NCI-H1048 (cell line): ENCODE measurements at places on chromosomes 16 and 17.

DNA sequence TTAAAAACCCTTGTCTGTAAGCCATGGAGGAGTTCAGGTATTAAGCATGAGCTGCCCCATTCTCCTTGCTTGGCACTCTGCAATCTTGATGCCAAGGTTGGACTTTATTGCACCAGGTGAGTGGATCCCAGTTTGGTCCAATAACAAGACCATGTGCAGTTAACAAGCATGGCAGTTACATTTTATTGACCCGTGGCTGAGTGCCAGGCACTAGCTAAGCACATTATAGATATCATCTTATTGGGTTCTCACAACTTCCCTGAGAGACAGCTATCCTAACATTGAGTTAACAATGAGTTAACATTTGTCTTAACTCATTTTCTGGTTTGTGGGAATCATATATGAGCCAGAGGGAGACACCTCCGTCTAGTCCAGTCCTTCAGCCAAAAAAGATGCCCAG lies 21.8 kb downstream of the LYRM9 start:
- no peak for DNase-seq

DNA sequence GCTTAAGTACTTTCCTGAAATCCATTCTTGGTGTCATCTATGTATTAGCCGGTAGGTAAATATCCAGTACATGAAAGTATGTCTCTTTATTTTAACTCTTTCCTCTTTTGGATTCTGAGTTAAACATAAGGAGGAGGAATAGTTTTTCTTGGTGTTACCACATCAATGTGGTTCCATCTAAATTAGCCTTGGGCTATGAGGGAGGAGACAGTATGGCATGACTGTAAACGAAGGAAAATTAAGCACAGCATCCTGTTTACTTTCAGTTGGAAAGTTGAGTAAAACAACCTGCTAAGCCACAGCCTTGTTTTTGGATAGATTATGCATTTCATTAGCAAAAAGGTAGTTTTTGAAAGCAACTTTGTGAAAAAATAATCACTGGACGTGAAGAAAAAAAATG lies 693.0 kb upstream of the SOX9 start:
- DNase-seq = no peak

GRCh38 chr16:6918646-6919045 lies 414.0 kb upstream of the RBFOX1 start:
- no peak for DNase-seq

DNA sequence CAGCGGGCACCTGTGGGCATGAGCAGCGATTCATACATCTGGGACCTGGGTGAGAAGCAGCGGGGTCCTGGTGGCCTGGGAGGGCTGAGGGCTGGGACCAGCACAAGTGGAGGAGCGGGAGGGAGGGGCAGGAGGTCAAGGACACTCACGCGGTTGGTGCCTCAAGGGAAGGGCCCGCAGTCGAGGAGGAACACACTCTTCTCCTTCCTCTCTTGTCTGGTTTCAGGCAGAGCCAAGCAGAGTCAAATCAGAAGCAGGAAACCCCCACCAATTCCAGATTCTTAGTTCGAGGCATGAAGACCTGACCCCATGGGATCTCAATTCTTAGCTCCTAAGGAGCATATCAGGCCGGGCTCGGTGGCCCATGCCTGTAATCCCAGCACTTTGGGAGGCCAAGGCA lies 15.7 kb downstream of the DNAI2 start:
- no peak for DNase-seq

GRCh38 chr16:13945744-13946485 lies 26.0 kb downstream of the ERCC4 start:
- no peak for DNase-seq

GRCh38 chr17:70251706-70252105 lies 82.4 kb downstream of the KCNJ2 start:
- no peak for DNase-seq

DNA sequence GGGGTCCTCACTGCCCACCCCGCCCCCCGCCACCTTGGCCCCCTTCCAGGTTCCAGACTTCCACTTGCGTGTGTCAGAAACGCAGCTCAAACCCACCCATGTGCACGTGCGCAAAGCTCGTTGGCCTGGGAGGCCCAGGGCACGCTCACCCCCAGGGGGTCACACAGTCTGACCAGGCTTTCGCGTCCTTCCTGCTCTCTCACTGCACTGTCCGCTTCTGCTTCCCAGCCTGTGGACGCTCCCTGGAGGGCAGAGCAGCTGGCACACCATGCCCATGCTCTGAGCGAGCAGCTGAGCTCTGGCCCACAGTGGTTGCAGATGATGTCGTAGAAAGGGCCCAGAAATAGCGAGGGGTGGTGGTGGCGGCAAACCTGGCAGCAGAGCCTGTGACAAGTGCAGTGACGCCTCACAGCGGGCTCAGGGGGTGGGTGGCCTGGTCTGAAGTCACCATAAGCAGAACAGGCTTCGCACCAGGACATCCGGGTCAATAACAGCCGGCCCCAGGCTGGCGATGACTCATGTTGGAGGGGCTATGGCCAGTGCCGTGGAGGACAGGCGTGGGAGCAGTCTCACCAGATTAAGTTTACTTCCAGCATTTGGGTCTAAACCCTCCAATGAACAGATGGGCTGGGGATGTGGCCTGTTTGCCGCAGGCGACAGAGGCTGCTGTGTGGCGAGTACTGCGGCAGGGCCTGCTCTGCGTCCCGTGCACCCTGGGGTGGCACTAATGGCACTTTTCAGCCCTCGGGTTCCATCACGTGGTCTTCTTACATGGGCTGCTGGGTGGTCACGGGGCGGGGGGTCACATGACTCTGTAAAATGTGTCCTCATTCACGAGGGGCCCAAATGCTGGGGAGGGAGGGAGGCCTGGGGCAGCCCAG lies 49.0 kb downstream of the NT5M start:
- no peak for DNase-seq

GRCh38 chr17:41413353-41413957 lies 10.9 kb downstream of the KRT37 start:
- no peak for DNase-seq

DNA sequence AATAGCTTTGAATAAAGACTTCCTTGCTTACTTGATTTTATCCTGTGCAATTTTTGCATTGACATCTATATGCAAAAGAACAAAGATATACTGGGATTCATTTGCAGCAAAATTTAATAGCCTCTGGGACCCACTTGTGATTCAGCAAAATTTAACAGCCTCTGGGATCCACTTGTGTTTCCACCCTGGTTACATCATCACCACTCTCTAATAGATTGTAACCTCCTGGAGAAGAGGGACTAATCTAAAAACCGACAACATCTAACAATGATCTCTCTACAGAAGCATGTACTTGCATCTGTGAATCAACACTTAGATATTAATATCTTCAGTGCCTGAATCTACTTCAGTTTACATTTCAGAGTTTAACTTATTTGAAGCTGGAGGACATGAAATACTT lies 202.0 kb upstream of the CPHXL start:
- no peak for DNase-seq

DNA sequence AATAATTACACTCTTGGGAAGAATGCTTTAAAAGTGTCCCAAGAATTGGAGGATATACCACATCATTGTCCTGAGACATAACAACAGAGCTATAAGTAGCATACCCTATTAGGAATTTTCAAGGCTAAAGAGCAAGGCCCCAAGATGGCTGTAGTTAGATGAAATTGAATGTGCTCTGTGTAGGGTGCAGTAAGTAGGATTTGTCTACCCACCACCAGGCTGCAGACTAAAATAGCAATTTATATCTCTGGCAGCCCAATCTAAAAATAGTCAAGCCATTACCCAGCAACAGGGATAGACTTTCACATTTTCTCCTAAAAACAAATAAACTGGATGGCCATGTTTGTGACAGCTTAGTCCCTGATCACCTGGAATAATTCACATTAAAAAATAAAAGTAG lies 5.6 kb downstream of the MMD start:
- DNase-seq = no peak

- DNase-seq = no peak
Measured at GRCh38 chr16:9868606-9869149, 313.6 kb downstream of the GRIN2A start.

- no peak for DNase-seq
Measured at GRCh38 chr16:63415014-63415413, 1378.8 kb upstream of the CDH8 start.

GRCh38 chr16:31064882-31065461 lies 9.1 kb downstream of the ZNF668 start:
- DNase-seq = no peak

GRCh38 chr16:80996688-80997138 lies 10.0 kb downstream of the CMC2 start:
- no peak for DNase-seq

DNA sequence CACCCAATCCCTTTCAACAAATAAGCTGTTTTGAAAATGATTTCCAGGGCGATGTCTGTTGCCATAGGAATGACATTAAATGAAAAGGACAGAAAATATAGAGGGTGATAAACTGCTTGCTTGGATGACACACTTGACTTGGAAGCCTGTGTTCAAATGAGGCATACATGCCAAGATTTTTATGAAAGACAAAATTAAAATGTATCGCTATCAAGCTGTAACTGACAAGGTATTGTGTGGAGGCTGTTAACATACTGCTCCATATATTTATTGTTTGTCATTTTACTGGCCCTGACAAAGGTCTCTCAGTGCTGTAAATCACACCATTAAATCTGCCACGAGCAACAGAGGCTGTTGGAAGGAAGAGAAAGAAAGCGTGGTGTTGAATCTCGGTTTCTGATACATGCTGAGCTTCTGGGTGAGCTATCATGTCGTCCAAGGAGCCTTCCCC lies 456.2 kb upstream of the SALL1 start:
- no peak for DNase-seq

DNA sequence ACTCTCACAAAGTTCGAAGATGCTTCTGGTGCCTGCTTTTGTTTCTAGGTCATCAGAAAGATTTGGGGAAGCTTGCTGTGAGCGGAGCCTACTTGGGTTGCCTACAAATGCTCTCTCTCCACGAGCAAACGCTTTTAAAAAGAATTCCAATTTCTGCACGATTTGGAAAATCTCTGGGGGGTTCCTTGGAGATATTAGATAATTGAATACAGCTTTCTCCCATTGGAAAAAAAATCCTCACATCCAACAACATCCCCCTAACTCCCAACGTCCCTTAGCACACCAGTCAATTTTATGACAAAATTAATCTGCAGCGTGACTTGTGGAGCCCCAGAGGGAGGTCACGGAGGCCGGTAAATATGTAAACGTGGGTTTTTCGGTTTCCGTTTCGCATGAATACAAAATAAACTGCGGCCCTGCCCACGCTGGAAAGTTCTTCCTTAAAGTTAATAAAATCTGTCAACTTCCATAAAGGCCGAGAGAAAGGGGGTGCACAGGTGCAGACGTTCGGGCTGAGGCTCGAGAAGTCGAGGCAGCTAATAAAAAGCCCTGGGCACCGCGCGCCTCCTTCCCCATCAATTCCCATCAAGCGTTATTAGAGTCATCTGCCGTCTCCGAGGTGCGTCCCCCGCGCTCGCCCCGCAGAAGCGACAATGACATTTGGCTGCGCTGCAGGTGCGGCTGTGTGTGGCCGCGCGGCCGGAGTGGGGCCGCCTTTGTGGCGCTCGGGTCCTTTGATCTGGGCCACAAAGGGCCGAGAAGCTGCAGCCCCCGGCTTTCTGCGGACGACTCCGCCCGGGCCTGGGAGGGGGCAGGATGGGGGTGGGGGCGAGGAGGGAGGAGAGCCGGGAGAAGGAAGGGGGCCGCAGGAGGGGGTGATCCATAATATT lies 37.6 kb downstream of the SALL1 start:
- DNase-seq = no peak

- no peak for DNase-seq
Measured at GRCh38 chr17:18230288-18231141, 5.1 kb downstream of the LLGL1 start.

DNA sequence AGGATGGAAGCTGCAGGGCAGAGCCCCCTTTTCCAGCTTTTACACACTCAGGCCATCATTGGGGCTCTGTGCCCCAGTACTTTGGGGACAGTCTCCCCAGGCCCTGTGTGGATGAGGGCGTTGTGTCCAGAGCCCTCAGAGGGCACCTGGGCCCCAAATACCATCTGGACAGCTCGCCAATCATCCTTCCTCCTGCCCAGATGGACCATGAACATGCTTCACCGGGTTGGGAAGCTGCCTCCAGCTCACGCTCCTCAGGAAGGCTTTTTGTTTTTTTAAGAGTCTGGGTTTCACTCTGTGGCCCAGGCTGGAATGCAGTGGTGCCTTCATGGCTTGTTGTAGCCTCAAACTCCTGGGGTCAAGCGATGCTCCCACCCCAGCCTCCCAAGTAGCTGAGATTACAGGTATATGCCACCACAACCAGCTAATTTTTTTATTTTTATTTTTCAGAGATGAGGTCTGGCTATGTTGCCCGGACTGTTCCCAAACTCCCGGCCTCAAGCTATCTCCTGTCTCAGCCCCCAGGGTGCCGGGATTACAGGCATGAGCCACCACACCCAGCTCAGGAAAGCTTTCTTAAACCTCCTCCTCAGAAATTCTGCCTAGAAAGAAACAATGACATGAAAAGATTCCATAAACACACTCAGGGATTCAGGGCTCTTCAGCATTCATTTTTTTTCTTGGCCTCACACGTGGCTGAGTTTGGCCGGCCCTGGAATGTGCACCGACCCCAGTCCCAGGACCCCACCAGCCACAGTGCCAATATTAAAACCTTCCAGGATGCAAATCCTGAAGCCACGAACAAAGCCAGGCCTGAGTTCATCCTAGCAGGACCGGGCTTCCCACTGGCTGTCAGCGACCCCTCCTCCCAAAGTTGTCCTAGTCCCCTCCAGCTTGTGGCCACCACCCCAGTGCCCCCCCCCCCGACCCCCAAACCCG lies 27.4 kb upstream of the ZNF423 start:
- DNase-seq = no peak

DNA sequence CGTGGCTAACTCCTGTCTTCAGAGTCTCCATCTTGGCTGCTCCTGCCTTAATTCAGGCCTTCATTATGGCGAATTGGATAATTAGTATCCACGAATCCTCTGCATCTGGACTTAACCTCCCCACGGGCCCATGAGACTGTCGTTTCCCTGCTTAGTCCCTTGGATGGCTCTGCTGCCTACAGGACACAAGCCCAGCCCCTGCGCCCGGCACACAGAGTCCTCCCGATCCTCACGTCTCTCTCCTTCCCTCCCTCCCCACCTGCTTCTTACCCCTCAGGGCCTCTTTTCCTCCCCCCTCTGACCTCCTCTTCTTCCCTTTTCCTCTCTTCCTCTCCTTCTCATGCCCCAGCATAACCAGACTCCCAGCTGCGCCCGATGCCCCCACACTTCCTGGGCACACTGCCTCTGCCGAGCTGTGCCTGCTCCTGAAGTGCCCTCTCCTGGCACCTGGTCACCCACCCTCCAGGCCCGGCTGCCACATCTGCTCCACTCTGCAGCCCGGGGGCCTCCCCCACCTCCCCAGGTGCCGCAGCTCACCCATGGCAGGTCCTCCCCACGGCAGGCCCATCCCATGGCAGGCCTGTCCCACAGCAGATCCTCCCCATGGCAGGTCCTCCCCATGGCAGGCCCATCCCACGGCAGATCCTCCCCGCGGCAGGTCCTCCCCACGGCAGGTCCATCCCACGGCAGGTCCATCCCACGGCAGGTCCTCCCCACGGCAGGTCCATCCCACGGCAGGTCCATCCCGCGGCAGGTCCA lies 45.9 kb downstream of the RPH3AL start:
- DNase-seq = no peak
